SJSA1 (cell line): ENCODE measurements at places on chromosomes 6 and 20. TPM values are rescaled to one million over a fixed set of nuclear protein-coding genes. Genes with fewer than 3 reads are reported as not detected.

ARMC2 gene
- 0.71 and 1.9 TPM in 2 replicates for total RNA-seq

FAM83C gene
- not detected in 2 replicates for total RNA-seq

RPL10A gene
- total RNA-seq: 983 and 1,383 TPM in 2 replicates

GPLD1 gene
- total RNA-seq: 0.34 and 0.74 TPM in 2 replicates

SLC17A9 gene
- total RNA-seq: not detected in 2 replicates

ARMH2 gene
- total RNA-seq: not detected in 2 replicates

CST5 gene
- not detected in 2 replicates for total RNA-seq

CGAS gene
- total RNA-seq: 0.05 TPM in 1 of 2 replicates, not detected in the other

ANGPT4 gene
- not detected in 2 replicates for total RNA-seq

GRCh38 chr6:166769648-166770047 lies 142.6 kb upstream of the RPS6KA2 start:
- DNase-seq: no peak
- H3K4me1 ChIP-seq: no peaks in the 10 kb centered on the region
- H3K36me3 ChIP-seq: no peaks in the 10 kb centered on the region
- H3K4me3 ChIP-seq: no peak overlapping the region
- no peak overlapping the region for H3K27ac ChIP-seq

- no peak for DNase-seq
- H3K36me3 ChIP-seq: no peaks in the 10 kb centered on the region
- no peak overlapping the region for H3K4me3 ChIP-seq
These were observed 1202.0 kb upstream of the ADGRB3 start for GRCh38 chr6:67433124-67433523.

DNA sequence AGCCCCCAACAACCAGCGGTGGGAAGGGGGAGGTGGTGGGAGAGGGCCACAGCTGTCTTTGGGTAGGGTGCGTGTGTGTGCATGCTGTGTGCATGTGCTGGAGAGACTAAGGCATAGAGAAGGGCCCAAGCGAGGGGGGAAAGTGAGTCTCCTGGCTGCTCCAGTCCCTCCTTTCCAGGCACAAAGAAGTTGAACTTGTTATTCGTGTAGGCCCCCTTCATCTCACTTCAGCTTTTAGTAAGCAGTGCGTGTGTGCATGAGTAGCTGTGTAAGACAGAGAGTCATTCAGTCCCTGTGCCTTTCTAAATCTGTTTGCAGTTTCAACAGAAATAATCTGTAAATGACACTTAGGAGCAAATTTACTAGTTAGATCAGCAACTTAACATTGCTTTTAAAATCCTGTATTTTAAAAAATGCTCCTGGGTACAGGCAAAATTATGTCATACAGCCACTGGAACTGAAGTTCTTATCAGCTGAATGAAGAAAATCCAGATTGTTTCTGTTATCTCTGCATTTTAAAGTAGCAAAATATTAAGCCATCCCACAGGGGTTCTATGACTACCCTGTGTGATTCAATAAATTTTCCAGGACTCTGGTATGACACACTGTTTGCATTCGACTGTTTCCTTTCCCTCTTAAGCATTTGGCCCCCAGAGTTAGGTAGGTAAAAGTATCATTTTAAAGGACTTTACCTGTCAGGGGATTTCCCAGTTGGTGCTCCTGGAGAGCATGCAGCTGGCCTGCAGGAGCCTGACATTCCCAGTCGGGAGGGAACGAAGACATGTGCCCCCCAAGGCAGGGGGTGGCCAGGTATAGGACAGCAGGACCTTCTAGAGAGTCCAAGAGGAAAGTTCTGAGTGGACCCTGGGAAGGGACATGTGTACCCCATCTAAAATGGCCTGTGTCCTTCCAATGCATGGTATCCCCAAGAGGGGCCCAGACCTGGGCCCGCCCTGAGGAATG lies 39.0 kb downstream of the MTRES1 start:
- H3K36me3 ChIP-seq: peaks cover 4% of the 10 kb centered on the region; the same call in 1 of the 2 replicates
- H3K4me1 ChIP-seq: peaks cover 7% of the 10 kb centered on the region
- no peak overlapping the region for H3K27ac ChIP-seq
- no peaks in the 10 kb centered on the region for H3K27me3 ChIP-seq
- no peak for DNase-seq

DNA sequence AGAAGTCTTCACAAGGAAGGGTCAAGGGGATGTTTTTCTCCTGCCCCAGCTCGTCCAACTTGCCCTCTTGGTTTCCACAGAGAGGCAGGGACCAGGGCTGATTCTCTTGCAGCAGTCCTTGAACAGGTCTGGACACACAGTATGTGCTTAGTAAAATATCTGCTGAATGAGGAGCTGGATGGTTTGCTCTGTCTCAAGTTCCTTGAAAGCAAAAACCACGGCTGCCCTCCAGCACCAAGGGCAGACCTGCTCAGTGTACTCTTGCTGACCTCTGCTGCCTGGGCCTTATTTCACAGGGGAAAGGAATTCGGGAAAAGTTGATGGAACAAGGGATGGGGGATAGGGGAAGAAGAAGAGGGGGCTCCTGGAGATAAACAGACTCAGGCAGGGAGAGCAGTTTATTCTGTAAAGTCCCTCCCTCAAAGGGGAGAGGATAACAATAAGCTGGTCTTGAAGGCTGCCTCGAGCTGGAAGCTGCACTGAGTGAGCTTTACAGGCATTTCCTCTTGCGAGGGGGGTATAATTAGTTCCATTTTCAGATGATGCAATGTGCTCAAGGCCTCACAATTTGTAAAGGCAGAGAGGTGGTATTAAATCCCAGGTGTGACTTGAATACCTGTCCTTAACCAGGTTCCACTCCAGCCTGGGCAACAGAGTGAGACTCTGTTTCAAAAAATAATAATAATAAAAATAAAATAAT lies 10.3 kb downstream of the KCNK5 start:
- no peak overlapping the region for H3K27ac ChIP-seq
- DNase-seq: no peak
- H3K4me1 ChIP-seq: no peaks in the 10 kb centered on the region
- no peak overlapping the region for H3K4me3 ChIP-seq
- H3K36me3 ChIP-seq: no peaks in the 10 kb centered on the region

DNA sequence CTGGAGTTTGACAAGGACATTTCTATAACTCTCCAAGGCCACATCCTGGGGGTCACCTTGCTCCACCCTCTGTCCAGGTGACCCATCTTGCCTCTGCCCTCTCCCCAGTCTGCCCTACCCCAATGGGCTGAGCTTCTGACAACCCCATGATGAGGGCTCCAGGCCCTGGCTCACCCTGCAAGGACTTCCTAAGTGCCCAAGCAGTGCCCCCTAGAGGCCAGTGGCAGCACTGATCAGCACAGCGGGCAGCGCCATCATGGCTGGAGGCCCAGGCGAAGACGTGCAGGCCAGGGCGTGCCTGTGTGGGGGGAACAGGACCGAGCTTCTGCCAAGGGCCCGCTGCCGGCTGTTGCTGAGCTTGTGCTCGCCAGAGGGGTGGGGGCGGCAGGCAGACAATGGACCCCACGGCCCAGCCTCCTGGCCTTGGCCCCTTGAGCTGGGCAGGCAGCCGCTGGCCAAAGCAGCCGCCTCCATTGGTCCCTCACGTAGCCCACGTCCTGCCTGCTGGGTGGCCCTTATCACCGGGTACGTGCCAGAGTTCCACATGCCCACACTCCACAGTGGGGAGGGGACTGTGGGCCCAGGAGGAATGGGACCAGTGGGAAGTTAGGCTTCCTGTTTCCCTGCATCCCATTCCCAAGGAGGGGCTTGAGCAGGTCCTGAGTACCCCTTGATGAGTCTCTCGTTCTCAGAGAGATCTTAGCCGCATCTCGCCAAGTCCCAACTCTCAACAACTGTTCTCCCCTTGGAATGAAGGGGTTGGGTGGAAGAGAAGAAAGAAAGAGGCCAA lies 64.3 kb downstream of the MRPL14 start:
- no peaks in the 10 kb centered on the region for H3K36me3 ChIP-seq
- H3K4me3 ChIP-seq: no peak overlapping the region
- no peaks in the 10 kb centered on the region for H3K27me3 ChIP-seq

DNA sequence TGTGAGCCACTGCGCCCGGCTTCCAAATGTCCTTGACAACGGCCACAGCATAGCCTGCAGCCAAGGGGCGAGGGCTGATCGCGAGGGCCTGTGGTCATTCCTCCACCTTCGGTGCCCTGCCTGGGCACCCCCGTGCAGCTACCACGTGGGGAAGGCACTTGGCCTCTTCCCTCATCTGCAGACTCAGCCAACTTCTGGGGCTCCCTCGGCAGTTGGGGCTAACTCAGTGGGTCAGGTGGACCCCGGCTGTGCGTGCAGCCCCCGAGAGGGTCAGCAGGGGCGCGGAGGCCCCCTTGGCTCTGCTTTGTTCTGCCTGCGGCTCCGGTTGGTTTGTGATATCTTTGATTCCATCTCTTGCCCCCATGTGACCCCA lies 52.9 kb upstream of the BHLHE23 start:
- no peak overlapping the region for H3K4me3 ChIP-seq
- H3K27ac ChIP-seq: no peak overlapping the region
- H3K36me3 ChIP-seq: no peaks in the 10 kb centered on the region
- peaks cover 47% of the 10 kb centered on the region for H3K27me3 ChIP-seq

DNA sequence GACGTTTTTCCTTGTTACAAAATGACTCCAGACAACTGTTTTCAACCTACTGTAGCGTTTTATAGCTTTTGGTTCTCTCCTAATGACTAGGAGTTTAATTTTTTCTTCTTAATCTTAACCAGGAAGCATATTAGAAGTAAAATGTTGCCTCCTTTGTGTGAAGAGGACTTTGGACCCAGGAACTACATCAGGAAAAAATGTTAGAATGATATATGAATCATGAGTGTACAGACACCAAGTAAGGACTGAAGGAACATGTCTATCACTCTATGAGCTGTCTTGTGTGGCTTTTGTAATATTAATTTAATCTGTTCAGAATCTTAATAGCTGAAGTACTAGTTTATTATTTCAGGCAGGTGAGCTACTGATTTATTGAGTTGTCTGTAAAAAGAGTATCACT lies 71.0 kb upstream of the MARCKS start:
- no peak for DNase-seq
- H3K4me3 ChIP-seq: no peak overlapping the region

- H3K36me3 ChIP-seq: no peaks in the 10 kb centered on the region
- peaks cover 11% of the 10 kb centered on the region for H3K27me3 ChIP-seq
- H3K4me3 ChIP-seq: no peak overlapping the region
- H3K27ac ChIP-seq: no peak overlapping the region
These were observed 41.9 kb downstream of the PLEKHG1 start for GRCh38 chr6:150641398-150642139.
